ENCODE measurements at places on chromosomes 11 and 22. TPM values are rescaled to one million over a fixed set of nuclear protein-coding genes. Genes with fewer than 3 reads are reported as not detected.

The OR8G5 gene
- not detected for total RNA-seq

The TSPAN32 gene
- not detected for total RNA-seq

The C22orf31 gene
- total RNA-seq = not detected

The SERPING1 gene
- total RNA-seq = 42.3 TPM

The FIBIN gene
- total RNA-seq = 0.66 TPM

The C11orf65 gene
- 0.21 TPM for total RNA-seq

The GPHA2 gene
- 0.83 TPM for total RNA-seq

The MRGPRE gene
- total RNA-seq = not detected

GRCh38 chr11:64285885-64286800, 495 bp downstream of the GPR137 start:
- peak overlapping the region; percentile 95 for H3K4me3 ChIP-seq
- no peaks in the 10 kb centered on the region for H3K36me3 ChIP-seq
- DNase-seq = no peak
- H3K27me3 ChIP-seq = peaks cover 33% of the 10 kb centered on the region

- no peak for DNase-seq
- H3K4me3 ChIP-seq = no peak overlapping the region
- no peaks in the 10 kb centered on the region for H3K4me1 ChIP-seq
Measured at GRCh38 chr22:23457380-23457985, 122.6 kb downstream of the IGLL1 start.

- no peak overlapping the region for H3K4me3 ChIP-seq
- H3K27me3 ChIP-seq = no peaks in the 10 kb centered on the region
- H3K27ac ChIP-seq = no peak overlapping the region
- H3K36me3 ChIP-seq = no peaks in the 10 kb centered on the region
- DNase-seq = no peak
Measured at GRCh38 chr11:87030458-87031054, 7.2 kb upstream of the TMEM135 start.

DNA sequence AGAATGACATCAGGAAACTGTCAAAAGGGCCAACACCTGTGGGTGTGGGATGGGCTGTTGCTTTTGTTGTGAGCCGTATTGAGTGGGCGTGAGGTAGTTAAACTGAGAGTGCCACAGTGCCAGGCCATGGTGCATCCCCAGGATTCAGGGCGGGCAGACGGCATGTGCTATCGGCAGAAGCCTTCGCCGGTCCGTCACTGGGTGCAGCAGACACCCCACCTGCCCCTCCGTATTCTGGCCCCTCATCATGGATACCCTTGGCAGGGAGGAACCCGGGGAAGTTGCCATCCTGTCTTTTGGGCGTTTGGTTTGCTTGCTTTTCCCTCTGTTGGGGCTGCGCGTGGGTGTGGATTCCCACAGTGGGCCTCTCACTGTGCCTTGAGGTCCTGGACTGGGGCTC, 27.5 kb downstream of the ST14 start:
- no peak overlapping the region for H3K4me3 ChIP-seq
- DNase-seq = no peak
- no peaks in the 10 kb centered on the region for H3K4me1 ChIP-seq
- H3K27me3 ChIP-seq = no peaks in the 10 kb centered on the region
- no peaks in the 10 kb centered on the region for H3K36me3 ChIP-seq

- peaks cover 33% of the 10 kb centered on the region for H3K36me3 ChIP-seq
- no peak overlapping the region for H3K4me3 ChIP-seq
- no peaks in the 10 kb centered on the region for H3K27me3 ChIP-seq
- H3K27ac ChIP-seq = no peak overlapping the region
- no peaks in the 10 kb centered on the region for H3K4me1 ChIP-seq
Measured at GRCh38 chr11:18364495-18365073, 29.8 kb upstream of the LDHA start.

DNA sequence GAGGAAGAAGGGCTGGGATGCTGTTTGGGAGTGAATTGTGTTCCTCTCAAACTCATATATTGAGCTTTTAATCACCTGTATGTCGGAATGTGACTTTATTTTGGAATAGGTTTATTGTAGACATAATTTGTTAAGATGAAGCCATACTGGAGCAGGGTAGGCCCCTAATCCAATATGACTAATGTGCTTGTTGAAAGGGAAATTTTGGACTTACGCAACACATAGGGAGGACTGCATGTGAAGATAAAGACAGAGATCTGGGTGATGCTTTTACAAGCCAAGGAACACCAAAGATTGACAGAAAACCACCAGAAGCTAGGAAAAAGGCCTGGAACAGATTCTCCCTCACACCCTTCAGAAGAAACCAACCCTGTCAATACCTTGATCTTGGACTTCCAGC, 43.2 kb upstream of the OVCH2 start:
- H3K27ac ChIP-seq = no peak overlapping the region
- DNase-seq = no peak
- no peaks in the 10 kb centered on the region for H3K36me3 ChIP-seq
- no peaks in the 10 kb centered on the region for H3K27me3 ChIP-seq

- H3K4me3 ChIP-seq = no peak overlapping the region
- no peak for DNase-seq
- 0 out of 2 replicates have a peak, but pooled peaks cover 2% of the 10 kb centered on the region for H3K4me1 ChIP-seq
Measured at GRCh38 chr11:95888852-95889251, 35.1 kb downstream of the MTMR2 start.

DNA sequence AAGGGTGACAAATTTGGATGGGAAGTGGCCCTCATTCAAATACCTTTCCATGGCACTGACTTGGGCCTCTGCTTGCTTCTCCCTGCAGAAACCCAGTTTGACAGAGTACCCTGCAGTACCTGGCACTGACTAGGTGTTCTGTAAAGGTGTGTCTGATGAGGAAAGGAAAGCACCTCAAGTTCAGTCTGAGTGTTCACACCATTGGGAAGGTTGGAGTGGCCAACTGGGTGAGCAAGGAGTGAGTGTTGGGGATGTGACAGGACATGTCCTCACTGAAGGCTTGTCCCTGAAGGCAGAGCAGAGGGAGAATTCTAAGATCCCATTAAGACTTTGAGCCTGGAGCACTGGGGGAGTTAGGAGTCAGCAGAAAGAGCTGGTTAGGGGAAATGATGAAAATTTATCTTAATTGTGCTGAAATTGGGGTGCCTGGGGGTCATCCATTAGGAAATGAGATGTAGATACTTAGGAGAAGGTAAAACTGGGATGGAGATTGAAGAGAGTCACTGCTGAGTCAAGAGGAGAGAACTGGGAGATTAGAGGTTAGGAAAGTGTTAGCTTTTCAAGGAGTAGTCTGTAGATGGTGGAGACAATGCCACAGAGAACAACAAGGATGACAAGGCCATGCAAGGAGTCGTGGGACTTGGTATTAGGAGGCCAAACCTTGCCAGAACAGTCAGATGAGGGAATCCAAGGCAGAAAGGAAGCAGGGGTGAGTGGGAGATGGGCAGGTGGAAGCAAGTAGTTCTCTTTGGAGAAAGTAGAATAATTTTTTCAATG, 6.1 kb downstream of the SREBF2 start:
- peaks cover 26% of the 10 kb centered on the region for H3K36me3 ChIP-seq
- no peak for DNase-seq
- no peaks in the 10 kb centered on the region for H3K27me3 ChIP-seq

DNA sequence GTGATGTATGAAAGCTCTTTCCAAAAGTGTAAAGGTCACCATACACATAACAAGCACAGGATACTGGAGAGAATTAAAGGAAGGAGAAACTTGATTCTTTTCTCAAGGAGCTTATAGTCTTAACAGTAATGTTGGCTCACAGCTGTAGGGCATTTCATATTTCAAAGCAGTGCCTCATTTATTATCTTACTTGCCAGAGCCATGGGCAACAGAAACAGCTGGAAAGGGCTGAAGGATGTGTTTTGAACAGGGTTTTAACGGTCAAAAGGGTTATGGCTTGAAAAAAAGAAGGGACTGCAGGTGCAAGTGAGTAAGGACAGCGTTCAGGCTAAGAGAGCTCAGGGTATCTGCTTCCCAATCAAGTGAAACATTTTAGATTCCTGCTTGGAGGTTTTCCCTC, 2.7 kb upstream of the GRAMD1B start:
- H3K4me3 ChIP-seq = no peak overlapping the region
- no peak for DNase-seq
- peaks cover 31% of the 10 kb centered on the region for H3K4me1 ChIP-seq
- peaks cover 35% of the 10 kb centered on the region for H3K27me3 ChIP-seq
- no peaks in the 10 kb centered on the region for H3K36me3 ChIP-seq
- H3K27ac ChIP-seq = no peak overlapping the region

GRCh38 chr11:45857961-45858474, 10.7 kb downstream of the CRY2 start:
- no peak overlapping the region for H3K4me3 ChIP-seq
- H3K4me1 ChIP-seq = peaks cover 40% of the 10 kb centered on the region
- no peaks in the 10 kb centered on the region for H3K36me3 ChIP-seq
- H3K27me3 ChIP-seq = no peaks in the 10 kb centered on the region

GRCh38 chr22:17569971-17570511, 6.7 kb downstream of the SLC25A18 start:
- peak overlapping the region; percentile 59 for H3K27ac ChIP-seq
- H3K36me3 ChIP-seq = no peaks in the 10 kb centered on the region
- H3K4me3 ChIP-seq = no peak overlapping the region
- peaks cover 17% of the 10 kb centered on the region for H3K4me1 ChIP-seq
- H3K27me3 ChIP-seq = no peaks in the 10 kb centered on the region
- no peak for DNase-seq

DNA sequence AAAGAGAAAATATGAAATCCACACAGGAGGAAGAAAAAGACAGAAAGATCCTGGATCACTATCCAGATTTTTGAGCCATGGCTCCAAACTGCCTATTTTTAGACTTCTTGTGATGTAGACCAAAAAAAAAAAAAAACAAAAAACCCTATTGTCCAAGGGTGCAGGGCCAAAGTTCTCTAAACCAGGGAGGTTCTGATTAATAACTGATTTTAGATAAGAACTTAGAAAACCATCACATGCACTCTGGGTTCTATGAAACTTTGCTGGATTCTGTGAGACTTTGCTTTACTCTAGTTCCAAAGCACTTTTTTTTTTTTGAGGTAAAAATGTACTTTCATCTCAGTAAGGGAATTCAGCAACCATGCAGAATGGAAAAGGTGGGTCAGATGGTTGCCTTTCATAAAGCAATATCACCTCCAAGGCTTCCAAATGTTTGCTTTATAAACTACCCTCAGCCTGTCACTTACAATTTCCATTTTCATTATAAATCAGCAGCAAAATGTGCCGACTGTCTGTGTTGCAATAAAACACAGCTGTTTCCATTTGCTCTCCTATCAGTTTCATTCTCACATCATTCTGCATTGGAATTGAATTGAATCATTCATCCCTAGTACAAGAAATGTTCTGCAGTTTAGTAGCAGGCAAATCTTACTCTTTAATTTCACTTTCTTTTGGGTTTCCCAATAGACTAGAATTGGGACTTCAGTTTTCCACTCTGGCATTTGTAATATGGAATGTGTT, 1584.3 kb upstream of the RAG2 start:
- DNase-seq = no peak
- no peak overlapping the region for H3K27ac ChIP-seq
- H3K27me3 ChIP-seq = no peaks in the 10 kb centered on the region
- no peaks in the 10 kb centered on the region for H3K4me1 ChIP-seq
- no peak overlapping the region for H3K4me3 ChIP-seq

Measured in GM23338 (cell line).